ENCODE measurements at places on chromosomes 1 and 21.
A peak's percentile ranks its signal among the peaks of the same experiment; 100 is the strongest.

DNA sequence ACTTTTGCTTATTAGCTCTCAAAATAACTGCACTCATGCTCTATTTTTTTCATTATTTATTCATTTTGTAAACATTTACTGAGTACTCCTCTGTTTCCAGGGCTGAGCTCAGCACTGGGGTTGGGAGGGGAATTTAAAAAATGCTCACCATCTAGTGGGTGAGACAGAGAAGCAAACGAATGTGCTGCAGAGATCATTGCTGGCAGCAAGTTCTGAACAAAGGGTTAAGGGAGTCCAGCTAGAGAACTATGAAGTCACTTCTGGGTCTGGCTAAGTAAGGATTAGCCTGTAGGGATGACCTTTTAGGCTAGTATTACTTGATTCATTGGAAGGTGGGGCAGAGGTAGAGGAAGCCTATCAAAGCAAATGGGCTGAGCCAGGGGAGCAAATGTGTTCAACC, 99.1 kb upstream of the ZNF644 start:
- peak; percentile 20 for DNase-seq

DNA sequence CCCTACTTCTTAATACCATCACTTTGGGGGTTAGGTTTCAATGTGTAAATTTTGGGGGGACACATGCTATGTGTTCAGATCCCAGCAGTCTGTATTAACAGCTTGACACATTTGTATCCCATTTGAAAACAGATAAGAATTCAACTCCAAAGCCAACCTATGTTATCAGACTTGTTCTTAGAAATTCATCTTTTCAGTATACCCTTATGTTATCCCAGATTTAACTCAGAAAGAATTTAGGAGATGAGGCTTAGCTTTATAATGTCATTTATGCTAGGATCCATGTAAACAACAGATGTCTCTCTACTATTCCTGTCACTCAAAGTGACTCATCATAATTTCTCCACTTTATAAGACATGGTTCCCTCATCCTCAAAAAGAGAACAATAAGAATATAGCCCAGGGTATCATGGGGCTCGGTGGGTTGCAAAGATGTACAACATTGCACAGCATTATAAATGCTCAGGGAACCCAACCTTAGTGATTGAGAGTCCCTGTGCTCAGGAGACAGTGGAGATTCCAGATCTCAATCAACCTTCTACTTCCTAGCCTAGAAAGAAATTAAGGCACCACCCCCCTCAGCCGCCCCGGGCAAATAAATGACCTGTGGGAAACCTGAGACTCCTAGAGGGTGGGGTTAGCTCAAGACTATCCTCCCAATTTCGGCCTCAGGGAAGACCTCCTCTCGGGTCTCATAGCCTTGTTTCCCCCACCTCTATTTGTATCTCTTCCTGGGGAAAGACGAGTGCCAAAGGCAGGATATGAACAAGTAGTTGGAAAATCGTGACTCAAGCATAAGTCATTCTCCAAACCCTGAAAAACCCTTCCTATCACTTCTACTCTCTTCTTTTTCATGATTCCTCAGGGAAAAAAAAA, 265.1 kb upstream of the CAMK1G start:
- no peak for DNase-seq

DNA sequence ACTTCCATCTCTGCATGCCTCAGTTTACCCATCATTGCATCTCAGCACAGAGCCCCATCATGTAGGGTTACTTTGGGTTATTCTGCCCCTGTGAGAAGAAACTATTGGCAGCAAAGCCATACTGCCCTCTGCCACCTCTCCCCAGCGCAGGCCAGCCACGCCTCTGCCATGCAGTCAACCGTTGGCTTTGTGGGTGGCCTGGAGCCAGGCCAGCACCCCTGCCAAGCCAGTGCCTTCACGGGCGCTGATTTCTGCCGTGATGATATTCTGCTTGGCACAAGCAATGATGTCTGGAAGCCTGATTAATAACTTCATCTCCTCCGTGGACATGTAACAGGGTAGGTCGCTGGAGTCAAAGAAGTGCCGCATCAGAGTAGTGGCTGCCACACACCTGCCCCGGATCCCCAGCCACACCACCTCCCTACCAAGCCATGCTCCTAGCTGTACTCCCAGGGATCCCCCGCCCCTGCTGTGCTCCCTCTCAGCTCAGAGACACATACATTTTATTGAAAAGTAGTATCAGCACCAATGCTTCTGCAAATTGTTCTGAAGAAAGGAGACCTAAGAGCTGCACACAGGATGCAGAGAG, 15.0 kb upstream of the CEP85 start:
- DNase-seq = no peak

- no peak for DNase-seq
These were observed 21.6 kb upstream of the KCNA2 start for GRCh38 chr1:110627764-110628163.

- DNase-seq = no peak
These were observed 2133.0 kb downstream of the NCAM2 start for GRCh38 chr21:23131177-23131576.

DNA sequence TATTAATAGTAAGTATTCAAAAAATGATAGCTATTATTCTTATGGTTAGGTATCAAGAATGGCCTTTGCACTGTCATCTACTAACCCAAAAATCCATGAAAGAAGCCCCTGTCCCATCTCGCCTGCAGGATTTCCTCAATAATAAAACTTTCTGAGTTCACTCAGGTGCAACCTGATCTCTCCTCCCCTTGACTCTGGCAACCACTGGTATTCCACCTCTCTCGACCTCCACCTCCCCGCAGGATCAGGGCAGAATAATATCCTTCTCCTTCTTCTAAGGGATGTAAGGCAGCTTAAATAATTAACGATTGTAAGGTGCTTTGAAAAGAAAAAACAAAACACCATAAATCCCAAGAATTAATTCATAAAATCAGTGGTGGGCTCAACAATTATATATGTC, 359.3 kb downstream of the PLPP3 start:
- DNase-seq = no peak

GRCh38 chr1:110850145-110850544, 22.8 kb upstream of the CD53 start:
- DNase-seq = no peak

DNA sequence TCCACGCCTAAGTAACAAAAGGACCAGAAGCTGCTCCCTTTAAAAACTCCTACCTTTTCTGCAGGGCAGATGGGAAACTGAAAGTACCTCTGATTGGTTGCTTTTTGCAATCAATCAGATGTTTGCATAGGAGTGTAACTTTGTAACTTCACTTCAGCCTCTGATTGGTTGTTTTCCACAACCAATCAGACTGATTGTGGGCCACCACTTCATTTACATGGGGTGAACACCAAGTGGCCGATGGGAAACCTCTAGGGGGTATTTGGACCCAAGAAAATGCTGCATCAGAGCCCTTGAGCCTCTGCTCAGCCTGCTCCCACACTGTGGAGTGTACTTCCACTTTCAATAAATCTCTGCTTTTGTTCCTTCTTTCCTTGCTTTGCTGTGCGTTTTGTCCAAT, 32.8 kb upstream of the CD1D start:
- no peak for DNase-seq

- no peak for DNase-seq
These were observed 40.7 kb downstream of the RIPK4 start for GRCh38 chr21:41726058-41726558.

DNA sequence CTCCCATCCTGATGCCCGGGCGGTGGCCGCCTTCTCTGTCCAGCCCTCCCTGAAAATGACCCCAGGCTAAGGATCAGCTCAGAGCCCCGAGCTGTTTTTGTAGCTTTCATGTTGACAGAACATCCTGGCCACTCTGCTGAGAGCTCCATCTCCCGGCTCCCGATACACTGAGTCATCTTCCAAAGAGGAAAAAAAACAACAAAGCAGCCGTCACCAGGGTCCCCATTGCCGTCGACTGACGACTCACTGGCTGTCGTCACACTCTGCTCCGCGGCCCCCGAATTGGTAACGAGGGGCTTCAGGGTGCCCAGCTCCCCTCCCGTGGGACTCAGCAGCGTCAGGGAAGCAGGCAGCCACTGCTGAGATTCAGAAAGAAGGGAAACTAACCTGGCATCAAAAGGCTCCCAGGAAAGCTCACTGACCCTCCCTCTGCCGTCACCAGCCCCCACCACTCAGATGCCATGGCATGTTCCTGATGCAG, 67.2 kb downstream of the CD46 start:
- DNase-seq = no peak

GRCh38 chr1:183993132-183993531, 44.4 kb downstream of the COLGALT2 start:
- no peak for DNase-seq

GRCh38 chr1:31866450-31867032, 50.7 kb upstream of the SPOCD1 start:
- no peak for DNase-seq

All from tongue (tissue), 3 donors.